ENCODE measurements at places on chromosomes 16 and 17.

DNA sequence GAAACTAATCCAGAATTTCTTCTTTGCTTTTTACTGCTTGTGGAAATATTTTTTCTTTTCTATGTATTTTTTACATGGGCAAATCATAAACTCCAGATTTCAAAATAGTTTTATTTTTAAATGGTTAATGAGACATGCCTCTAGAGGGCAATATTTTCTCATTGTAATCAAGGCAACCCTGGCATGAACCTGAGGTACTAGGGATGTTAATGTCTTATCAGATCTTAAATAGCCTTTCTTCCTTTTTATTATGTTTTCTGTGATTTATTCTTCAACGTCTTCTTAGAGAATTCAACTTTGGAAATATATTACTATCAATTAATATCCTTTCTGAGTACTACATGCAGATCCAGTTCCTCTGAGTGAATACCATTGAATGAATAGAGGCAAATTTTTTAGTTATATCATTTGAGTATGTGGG lies 324.7 kb downstream of the BCAS3 start:
- no peak for DNase-seq

DNA sequence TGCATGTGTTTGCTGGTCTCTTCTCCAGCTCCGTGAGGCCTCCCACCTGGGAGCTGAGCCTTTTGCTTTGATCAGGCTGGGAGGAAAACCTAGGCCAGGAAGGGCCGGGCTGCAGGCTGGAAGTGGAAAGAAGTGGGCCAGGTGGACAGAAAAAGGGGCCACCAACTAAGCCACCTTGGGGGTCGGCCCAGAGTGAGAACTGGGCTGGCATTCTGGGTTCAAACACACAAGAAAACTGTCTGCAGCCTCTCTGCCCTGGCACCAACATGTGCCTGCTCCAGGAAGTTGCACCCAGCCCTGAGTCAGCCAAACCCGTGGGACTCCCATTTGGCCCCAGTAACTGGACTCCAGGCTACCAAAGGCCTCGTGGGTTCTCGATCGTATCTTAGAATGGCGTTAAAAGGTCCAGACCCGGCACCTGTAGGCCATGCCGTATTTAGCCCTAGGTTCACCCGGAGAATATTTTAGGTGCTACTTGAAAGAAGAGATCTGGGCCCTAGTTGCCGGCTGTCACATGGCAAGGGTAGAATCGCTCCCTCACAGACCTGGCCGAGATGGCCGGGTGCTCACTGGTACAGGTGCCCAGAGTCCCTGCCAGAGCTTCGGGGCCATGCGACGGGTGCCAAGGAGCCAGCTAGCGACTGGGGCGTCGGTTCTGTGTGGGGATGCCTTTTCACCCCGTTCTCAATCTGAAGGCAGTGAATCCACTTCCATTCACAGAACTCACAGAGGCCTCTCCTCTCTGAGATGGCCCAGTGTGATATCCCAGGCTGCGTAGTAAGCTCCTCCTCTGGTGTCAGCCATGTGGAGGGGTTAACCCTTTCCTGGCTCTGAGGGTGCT lies 236.6 kb downstream of the MRTFB start:
- no peak for DNase-seq

DNA sequence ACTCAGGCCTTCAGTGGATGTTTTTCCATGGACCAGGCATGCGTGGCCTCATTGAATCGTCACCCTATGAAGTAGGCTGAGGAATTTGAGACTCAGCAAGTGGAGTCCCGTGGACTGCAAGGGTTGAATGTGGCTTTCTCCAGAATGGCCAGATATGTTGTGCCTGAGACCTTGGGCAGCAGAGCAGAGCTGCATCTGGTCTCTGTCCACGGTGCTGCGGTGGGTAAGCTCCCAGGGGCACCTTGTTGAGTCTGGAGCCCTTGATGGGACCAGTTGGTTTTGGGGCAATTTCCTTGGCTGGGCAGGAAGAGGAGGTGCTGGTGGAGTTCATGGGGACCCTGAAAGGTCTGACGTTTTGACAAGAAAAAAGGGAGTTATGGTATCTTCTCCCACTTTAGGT lies 368.1 kb upstream of the EEF2KMT start:
- DNase-seq, result no peak

DNA sequence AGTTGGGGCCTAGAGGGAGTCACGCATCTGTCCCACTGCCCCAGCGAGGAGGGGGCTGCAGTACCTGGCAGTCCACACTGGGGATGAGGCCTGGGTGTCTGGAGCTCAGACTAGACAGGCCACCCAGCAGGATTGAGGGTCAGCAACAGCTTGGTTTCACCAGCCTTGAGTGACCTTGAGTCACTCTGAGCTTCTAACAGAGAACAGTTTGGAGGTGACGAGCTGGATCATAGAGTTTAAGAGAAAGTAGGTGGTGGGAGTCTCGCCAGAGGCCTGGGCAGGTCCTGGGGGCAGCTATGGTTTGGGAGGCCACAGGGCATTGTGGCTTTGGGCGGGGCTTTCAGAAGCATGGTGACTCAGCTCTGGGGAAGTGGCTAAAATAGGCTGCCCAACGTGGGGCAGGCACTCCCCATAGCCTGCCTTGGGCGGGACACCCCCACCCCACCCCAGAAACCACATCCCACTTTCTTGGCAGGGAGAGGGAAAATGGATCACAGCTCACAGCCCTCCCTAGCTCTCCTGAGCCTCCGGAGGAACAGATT lies 20.5 kb downstream of the CDC42EP4 start:
- no peak for DNase-seq

- DNase-seq, result no peak
Measured at GRCh38 chr16:7748522-7748921, 415.9 kb downstream of the RBFOX1 start.

DNA sequence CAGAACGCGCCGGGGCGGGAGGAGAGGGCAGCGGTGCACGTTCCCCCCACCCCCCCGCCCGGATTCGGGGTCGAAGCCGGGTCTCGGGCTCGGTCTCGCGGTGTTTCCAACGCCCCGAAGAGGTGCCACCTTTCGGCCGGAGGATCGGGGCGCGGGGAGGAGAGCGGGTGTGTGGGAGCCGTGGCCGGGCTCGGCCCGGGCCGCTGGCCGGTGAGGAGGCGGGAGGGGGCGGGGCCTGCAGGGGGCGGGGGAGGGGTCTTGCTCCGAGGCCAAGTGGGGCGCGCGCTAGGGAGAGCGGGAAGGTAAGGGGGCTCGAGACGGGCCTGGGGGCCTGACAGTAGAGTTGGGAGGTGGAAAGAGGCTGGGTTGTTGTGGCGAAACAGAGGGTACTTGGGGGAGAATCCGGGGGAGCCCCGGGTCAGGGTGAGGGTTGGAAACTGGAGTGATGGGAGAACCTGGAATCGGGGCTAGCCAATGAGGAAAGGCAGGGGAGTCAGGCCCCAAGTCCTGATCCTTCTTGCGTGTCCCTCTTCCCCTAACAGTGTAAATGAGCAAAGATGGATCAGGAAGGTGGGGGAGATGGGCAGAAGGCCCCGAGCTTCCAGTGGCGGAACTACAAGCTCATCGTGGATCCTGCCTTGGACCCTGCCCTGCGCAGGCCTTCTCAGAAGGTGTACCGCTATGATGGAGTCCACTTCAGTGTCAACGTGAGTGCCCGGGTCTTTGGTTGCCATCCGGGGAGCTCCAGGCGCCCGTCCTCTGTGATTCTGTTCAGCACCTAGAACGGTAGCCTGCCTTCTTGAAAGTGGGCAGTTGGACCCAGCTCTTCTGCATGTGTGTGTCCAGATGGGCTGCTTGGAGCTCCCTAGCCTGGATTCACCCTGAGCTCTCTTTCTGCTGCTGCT lies 873 bp downstream of the SETD1A start:
- DNase-seq, result peak; percentile 82

DNA sequence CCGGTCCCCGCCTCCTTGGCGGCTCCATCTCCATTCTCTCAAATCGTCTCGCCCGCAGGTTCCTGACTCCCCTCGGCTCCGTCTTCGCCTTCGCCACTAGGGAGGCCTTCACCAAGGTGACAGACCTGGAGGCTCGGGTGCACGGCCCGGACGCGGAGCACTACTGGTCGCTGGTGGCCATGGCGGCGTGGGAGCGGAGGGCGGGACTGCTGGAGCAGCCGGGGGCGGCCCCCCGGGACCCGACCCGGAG lies 862 bp downstream of the GLTPD2 start:
- DNase-seq, result no peak

DNA sequence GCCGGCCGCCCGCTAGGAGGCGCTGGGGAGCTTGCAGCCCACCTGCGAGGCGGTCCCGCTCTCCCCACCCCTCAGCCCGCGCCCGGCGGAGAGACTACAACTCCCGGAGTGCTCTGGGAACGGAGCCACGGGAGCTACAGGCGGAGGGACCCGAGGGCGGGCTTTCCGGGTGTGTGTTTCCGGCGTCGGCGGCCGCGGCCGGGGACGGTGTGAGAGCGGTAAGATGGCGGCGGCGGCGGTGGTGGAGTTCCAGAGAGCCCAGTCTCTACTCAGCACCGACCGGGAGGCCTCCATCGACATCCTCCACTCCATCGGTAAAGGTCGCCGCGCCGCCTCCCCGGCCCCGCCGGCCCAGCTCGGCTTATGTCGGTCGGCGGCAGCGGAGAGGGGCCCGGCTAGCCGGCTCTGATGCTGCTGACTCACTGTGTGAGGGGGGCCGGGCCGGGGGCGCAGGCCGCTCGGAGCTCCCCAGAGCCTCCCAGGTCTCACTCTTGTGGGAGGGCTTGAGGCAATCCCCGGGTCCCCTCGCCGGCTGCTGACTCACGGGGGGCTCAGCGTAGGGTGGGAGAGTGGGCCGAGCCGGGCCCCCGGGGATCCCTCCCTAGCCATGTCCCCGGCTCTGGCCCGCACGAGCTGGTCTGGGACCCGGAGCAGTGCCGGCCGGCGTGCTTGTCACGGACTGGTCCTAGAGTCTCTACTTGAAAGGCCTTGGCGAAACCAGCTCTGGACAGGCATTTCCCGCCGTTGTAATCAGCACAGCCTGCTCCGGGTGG lies at the start of gene PSMD11:
Gene PSMD11 (plus strand): TSS at position 210 of the 773 bp plus-strand sequence. CDS start 14 bp downstream, at position 224.
- DNase-seq, result peak; percentile 97

DNA sequence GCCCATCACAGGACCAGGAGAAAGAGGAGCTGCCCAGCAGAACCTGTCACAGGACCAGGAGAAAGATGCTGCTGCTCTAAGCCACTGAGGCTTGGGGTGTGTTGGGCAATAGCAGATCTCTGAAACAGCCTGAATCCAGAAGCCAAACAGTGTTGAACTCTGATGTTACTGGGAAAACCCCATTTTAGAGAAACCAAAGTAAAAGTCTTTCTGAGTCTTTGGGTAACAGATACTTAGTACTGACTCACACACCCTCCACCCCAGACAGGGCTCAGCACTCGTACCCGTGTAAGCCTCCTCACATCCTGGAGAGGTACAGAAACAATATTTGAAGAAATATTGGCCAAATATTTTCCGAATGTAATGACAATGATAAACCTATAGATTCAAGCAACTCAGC lies 82.8 kb upstream of the GNG13 start:
- DNase-seq, result no peak

GRCh38 chr16:31712064-31712540 lies 161.5 kb upstream of the ZNF267 start:
- no peak for DNase-seq

GRCh38 chr16:23901178-23902033 lies 65.6 kb downstream of the PRKCB start:
- DNase-seq, result no peak

GRCh38 chr16:58661199-58661830 lies 23.3 kb downstream of the SLC38A7 start:
- DNase-seq, result no peak

GRCh38 chr17:6482105-6482455 lies 37.8 kb downstream of the PIMREG start:
- no peak for DNase-seq

DNA sequence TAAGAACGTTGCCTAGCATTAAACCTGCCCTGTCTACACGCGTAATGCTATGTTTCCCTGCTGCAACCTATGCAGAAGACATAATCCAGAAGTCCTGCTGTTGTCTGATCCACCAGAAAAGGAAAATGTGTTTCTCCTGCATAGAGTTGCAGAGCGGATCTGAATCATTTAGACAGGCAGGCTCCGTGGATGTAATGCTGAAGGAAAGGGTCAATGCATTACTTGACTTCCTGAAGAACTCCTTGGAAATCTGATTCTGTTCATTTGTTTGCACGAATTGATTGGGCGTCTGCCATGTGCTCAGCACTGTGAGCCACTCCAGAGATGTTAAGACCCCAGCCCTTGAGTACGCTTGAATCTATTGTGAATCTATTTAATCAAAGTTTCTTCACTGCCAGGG lies 83.4 kb downstream of the FOXL1 start:
- no peak for DNase-seq

DNA sequence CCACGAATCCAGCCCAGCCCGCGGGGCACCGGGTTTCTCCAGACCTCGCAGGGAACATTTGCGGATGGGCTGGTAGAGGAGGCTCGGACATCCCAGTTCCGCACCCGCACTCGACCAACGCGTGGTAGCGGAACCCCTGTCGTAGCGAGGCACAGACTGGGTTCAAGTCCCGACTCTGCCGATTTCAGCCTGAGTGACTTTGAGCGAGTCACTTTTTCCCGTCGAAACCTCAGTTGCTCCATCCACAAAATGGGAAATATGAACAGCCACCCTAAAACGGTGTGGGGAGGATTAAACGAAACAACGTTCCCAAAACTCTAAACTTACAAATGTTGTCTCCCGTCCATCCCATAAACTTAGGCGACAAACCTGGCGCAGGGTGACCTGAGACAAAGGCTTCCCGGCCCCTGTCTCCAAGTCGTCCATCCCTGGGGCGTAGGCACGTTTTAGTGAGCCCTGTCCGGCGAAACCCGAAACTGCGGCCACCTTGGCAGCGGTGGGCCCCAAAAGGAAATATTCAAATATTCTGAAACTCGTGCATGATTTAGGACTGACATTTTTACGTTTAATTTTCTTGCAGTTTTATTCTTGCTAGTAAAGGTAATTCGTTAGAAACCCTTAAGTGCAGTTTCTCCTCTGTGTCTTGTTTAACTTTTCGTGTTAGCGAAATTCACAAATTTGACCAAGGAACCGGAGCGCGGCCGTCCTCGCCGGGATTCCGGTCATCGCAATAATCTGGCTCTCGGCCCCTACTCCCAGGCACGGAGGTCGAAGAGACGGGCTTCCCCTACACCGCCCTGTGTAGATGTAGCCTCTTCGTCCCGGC lies 1.9 kb upstream of the MLLT6 start:
- peak; percentile 46 for DNase-seq

DNA sequence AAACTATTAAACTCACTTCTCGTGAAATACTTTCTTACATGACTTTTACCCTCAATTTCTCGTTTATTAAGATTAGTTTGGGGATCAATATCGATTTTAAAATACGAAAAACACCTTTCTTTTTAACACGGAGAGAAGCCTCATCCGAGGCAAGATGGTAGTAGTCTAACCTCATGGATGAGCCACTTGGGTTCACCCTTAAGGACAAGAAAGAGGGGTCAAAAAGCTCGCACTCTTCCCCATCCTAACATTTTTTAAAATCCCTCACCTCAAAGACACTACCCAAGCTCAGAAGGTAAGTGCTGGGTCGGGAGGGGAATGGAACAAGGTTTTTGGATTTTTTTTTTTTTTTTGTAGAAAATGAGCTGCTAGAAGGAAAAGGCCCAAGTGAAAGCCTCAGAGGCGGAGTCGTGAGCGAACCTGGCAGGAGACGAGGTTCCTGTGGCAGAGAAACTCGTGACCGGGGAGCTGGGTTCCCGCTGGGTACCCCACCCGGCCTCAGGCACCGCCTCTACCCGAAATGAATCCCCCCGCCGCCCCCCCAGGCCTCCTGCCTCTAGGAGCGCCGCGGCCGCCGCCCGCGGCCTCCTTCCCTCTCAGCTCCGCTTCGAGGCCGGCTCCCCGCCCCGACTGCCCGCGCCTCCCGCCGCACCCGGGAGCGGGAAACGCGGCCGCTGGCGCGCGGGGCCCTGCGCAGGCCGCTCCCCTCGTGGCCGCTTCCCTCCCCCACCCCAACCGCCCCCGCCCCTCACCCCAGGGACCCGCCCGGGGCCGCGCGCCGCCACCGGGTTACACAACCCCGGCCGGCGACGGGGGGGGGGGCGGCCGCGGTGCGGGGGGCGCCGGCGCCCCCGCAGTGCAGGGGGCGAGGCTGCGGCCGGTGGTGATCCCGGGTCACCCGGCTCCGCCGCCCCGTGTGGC lies 1.6 kb downstream of the NUFIP2 start:
- peak; percentile 34 for DNase-seq

All from GM12892 (cell line).